ENCODE measurements at places on chromosomes 12 and 14. TPM values are rescaled to one million over a fixed set of nuclear protein-coding genes. Genes with fewer than 3 reads are reported as not detected.

The LGR5 gene
- 0.19 TPM for total RNA-seq

The PLD4 gene
- total RNA-seq, result 0.08 TPM

The PRR4 gene
- not detected for total RNA-seq

The SLC25A47 gene
- not detected for total RNA-seq

The TMPRSS12 gene
- not detected for total RNA-seq

The CLEC4A gene
- 0.67 TPM for total RNA-seq

The KCNA5 gene
- 166 TPM for total RNA-seq

The TMEM132C gene
- 5.3 TPM for total RNA-seq

The LRP1 gene
- 211 TPM for total RNA-seq

DNA sequence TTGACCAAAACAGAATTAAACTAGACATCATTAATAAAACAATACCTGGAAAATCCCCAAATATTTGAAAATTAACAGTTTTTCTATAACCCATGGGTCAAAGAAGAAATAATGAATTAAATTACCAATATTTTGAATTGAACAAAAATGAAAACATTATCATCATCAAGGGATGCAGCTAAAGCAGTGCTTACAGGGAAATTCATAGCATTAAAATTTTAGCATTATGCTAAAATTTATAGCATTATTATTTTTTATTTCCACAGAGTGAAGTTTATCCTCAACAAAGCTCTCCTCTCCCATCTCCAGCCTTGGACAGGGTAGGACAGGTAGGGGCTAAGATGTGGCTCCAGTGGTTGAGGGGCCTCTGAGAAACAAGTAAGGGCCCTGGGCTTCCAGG, 19.3 kb upstream of the M6PR start:
- H3K27me3 ChIP-seq, result no peaks in the 10 kb centered on the region
- DNase-seq, result no peak
- H3K36me3 ChIP-seq, result no peaks in the 10 kb centered on the region
- H3K4me1 ChIP-seq, result no peaks in the 10 kb centered on the region

DNA sequence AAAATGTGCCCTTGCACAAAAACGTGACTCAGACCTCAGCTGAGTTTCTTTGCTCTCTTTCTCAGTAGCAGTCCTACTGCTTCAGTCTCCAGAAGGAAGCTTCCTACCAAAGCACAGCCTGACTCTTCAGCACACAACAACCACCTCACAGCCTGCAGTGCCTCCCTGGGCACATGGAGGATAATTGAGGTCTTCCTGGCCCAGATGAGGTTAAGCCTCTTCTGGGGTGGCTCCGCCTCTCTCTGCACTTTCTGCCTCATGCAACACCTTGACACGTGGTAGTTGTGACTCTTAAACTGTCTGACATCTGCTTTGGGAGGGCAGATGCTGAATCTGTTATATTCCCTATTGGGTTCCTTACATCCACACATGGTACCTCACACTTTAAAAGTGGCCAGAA, 33.8 kb downstream of the GIT2 start:
- no peak overlapping the region for H3K4me3 ChIP-seq
- DNase-seq, result no peak
- no peaks in the 10 kb centered on the region for H3K27me3 ChIP-seq

DNA sequence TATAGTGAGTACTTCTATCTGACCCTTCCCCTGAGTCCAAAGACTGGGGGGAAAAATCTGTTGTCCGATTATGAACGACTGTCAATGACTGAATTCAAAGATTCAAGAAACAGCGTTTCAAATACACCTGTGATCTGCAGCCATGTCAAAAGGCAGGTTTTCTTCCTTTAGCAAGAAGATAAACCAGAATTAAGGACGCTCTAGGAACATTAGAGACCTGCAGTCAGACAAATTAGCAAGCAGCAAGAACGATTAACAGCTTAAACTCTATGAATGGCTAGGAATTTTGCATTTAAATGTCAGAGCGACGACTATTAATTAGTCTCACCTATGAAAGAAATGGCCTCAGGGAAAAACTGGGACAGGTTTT, 2.1 kb downstream of the DUSP6 start:
- peak overlapping the region; percentile 84 for H3K4me3 ChIP-seq
- H3K27ac ChIP-seq, result peak overlapping the region; percentile 100
- peaks cover 22% of the 10 kb centered on the region for H3K36me3 ChIP-seq
- DNase-seq, result no peak

DNA sequence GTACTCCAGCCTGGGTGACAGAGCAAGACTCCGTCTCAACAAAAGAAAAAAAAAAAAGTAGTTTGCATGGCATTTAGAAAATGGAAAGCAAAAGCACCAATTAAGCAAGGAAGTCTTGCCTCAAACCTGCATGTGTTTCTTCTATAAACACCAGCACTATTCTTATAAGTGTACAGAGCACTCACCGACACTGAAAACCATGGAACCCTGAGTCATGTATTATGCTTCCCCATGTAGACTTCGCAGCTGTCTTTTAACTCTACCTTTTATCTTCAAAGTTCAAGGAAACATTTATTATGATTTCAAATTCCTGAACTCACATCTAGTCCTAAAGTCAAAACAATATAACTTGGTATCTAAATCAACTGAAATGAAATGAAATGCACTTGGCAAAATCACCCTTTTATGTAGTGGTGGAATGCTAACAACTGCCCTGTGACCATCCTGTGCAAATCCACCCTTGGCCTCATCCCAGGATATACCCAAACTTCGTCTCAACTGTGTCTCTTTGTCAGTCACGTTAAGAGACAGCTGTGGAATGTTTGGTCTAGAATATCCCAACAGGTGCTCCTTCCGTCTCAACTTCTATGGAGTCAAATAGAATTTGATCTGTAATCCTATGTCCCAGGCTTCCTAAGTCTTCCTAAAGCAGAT, 4.8 kb downstream of the BCAT1 start:
- H3K27ac ChIP-seq, result no peak overlapping the region
- no peaks in the 10 kb centered on the region for H3K27me3 ChIP-seq
- H3K4me3 ChIP-seq, result no peak overlapping the region
- no peaks in the 10 kb centered on the region for H3K36me3 ChIP-seq
- peaks cover 2% of the 10 kb centered on the region for H3K4me1 ChIP-seq

DNA sequence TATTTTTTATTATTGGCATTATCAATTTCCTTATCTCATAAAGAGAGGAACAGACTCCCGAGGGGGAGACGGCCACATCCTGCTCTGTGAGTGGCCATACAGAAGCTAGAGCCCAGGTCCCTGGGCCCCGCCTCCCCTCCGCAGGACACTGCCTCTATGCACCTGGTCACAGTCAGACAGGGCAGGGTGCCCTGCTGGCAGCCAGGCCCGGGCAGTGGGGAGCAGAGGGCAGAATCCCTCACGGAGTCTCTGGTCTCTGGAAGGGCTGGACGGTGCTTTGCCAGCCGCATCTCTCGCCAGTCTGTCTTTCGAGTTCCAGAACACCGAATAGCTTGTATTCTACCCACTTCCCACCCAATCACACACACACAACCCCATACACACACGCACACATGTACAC, 16.4 kb upstream of the CACNA2D4 start:
- H3K36me3 ChIP-seq, result no peaks in the 10 kb centered on the region
- H3K4me1 ChIP-seq, result no peaks in the 10 kb centered on the region
- H3K27ac ChIP-seq, result no peak overlapping the region
- DNase-seq, result no peak

GRCh38 chr12:77687321-77687720, 143.4 kb upstream of the NAV3 start:
- H3K27ac ChIP-seq, result no peak overlapping the region
- H3K27me3 ChIP-seq, result no peaks in the 10 kb centered on the region
- H3K36me3 ChIP-seq, result no peaks in the 10 kb centered on the region
- H3K4me3 ChIP-seq, result no peak overlapping the region
- no peaks in the 10 kb centered on the region for H3K4me1 ChIP-seq

GRCh38 chr12:1634590-1635191, 5.7 kb downstream of the WNT5B start:
- no peaks in the 10 kb centered on the region for H3K36me3 ChIP-seq
- H3K27me3 ChIP-seq, result no peaks in the 10 kb centered on the region
- DNase-seq, result peak; percentile 79
- H3K27ac ChIP-seq, result no peak overlapping the region
- no peak overlapping the region for H3K4me3 ChIP-seq
- peaks cover 32% of the 10 kb centered on the region for H3K4me1 ChIP-seq

DNA sequence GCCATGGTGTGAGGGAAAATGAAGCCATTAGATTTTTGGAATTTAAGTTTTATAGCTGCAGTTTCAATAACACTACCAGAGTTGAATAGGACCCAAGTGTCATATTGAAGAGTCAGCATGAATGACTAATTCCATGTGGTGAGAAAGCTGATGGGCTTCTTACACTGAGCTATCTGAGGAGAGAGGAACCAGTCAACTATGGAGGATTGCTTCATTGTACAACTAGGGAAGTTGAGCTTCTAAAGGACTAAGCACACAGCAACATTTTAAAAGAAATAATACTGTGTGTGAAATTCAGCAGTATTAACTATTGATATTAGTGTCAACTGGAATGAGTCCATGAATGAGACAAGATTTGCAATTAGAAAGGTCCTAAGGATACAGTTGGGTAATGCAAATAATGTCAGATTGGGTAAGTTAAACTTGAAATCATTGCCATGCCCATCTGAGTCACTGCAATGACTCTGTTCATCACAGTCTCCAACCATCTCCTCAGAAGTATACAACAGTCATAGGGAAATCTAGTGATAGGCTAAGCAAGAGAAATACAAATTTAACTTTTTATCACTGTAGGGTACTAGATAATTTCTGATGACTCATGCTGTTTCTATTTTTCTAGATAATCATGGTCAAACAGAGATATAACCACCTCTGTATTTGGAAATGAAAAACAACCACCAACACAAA, 394.2 kb downstream of the FSCB start:
- H3K27ac ChIP-seq, result no peak overlapping the region
- no peaks in the 10 kb centered on the region for H3K27me3 ChIP-seq
- no peaks in the 10 kb centered on the region for H3K36me3 ChIP-seq
- no peak for DNase-seq

Measured in right atrium auricular region (tissue), 2 donors.